Esophagus muscularis mucosa (tissue), 4 donors: ENCODE measurements at places on chromosomes 11 and 22. TPM values are rescaled to one million over a fixed set of nuclear protein-coding genes. Genes with fewer than 3 reads are reported as not detected.

DNA sequence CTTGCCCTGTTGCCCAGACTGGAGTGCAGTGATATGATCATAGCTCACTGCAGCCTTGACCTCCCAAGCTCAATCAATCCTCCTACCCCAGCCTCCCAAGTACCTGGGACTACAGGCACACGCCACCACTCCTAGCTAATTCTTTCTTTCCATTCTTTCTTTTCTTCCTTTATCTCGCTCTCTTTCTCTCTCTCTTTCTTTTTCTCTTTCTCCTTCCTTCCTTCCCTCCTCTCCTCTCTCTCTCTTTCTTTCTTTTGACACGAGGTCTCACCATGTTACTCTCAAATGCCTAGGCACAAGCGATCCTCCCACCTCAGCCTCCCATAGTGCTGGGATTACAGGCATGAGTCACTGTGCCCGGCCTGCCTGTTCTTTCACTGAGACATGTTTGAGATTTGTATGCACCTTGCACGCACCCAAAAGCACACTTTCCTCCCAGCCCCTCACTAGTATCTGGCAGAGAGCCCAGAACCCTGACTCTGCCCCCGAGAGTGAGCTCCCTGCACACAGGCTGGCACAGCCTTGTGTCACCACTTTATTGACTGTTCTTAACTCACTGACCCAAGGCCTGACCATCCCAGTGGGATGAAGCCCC, 56.8 kb downstream of the CD6 start:
- no peak overlapping the region for H3K4me3 ChIP-seq
- DNase-seq: no peak
- H3K27ac ChIP-seq: no peak overlapping the region
- peaks cover 24% of the 10 kb centered on the region for H3K4me1 ChIP-seq

The MOGAT2 gene
- total RNA-seq: not detected

- peaks cover 17% of the 10 kb centered on the region for H3K4me1 ChIP-seq
- no peaks in the 10 kb centered on the region for H3K36me3 ChIP-seq
- H3K4me3 ChIP-seq: no peak overlapping the region
- no peaks in the 10 kb centered on the region for H3K27me3 ChIP-seq
Observed at GRCh38 chr11:95266751-95267374, 35.9 kb upstream of the SESN3 start.

The CCDC81 gene
- total RNA-seq: 0.50 TPM

The CNGA4 gene
- not detected for total RNA-seq

The PATL1 gene
- total RNA-seq: 17.7 TPM

DNA sequence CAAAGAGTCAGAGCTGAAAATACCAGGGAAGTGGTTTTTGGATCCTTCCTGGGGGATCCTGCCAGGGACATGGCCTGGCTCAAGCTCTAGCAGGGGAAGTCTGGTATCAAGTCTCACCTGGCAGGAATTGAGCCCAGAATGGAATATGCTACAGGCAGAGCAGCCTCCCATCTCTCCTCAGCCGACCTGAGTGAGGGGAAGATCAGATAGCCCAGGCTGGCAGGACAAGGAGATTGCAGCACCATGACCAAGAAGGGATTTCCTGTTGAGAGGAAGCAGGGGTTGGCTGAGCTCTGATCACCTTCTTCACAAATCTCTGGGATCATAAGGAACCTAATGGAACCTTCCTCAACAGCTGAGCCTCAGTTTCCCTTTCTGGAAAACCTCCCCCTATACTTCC, 13.0 kb downstream of the OAF start:
- H3K36me3 ChIP-seq: peaks cover 27% of the 10 kb centered on the region
- no peak overlapping the region for H3K4me3 ChIP-seq
- no peak for DNase-seq
- no peaks in the 10 kb centered on the region for H3K27me3 ChIP-seq
